ENCODE measurements at places on chromosomes 5 and 9. TPM values are rescaled to one million over a fixed set of nuclear protein-coding genes. Genes with fewer than 3 reads are reported as not detected.

GFPT2 gene
- 53.9 TPM for total RNA-seq

IFNB1 gene
- not detected for total RNA-seq

TRPM6 gene
- 2.5 TPM for total RNA-seq

TMEM252 gene
- not detected for total RNA-seq

GDF9 gene
- total RNA-seq: 0.17 TPM

SAXO1 gene
- total RNA-seq: not detected

CDC20B gene
- total RNA-seq: 0.07 TPM

PRR16 gene
- not detected for total RNA-seq

Data from A549 treated with Hydrocortisone at 1 μM for 4 hours (cell line).